ENCODE measurements at places on chromosomes 3 and 15.
A peak's percentile ranks its signal among the peaks of the same experiment; 100 is the strongest.

DNA sequence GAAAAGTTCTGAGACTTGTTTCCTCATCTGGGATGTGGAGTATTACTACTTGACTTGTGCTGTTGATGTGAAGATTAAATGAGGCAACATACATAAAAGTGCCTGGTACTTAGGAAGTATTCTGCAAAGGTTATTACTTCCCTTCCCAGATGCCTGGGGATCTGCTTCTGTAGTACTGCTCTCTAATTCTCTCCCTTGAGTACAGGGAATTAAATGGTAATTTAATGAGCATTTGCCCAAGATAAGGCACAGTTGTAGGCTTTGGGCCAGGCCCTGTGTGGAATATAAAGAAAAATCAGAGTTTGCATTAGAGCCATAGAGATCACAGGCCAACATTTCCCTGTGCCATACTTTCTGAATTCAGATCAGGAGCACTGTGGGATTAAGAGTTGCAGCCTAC, 84.4 kb downstream of the LARS2 start:
- no peak for DNase-seq

- DNase-seq = no peak
These were observed 77.5 kb downstream of the ESYT3 start for GRCh38 chr3:138511945-138512344.

GRCh38 chr3:37864904-37865303, 3.2 kb downstream of the CTDSPL start:
- DNase-seq = no peak

GRCh38 chr15:90087454-90088154, 14.7 kb downstream of the IDH2 start:
- DNase-seq = peak; percentile 44

DNA sequence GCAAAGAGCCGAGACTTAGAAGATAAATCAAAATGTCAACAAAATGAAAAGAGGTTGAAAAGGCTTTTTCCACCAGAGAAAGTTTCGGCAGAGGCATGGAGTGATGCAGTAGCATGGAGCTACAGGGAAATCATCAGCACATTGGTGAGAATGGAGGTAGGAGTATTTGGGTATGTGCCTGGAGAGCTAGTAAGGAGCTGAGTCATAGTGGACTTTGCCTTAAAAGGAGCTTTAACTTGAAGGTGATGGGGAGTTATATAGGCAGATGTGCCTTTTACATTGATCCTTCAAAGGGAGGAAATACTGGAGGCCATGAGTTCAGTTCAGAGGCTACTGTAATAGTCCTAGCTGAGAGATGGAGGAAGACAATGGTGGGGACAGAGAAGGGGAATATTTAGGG, 44.3 kb downstream of the IL5RA start:
- DNase-seq = no peak

- no peak for DNase-seq
These were observed 75.1 kb downstream of the TNIK start for GRCh38 chr3:171385086-171385485.

- DNase-seq = no peak
These were observed 80.9 kb upstream of the SOX2 start for GRCh38 chr3:181630853-181631252.

DNA sequence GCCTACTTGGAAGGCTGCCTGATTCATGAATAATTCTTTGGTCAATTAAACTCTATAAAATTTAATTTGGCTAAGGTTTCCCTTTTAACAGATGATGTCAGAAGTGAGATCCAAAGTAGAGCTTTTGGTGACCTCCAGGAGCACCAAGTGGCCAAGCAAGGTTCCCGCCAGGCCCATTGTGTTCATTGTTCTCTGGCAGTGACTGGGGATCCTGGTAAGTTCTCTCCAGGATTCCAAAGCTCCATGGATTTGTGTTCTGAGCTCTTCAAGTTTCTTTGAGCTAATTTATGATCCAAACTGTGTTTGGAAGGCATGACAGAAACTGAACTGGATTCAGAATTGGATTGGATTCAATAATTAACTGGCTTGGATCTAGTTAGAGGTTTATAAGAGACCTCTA, 72.0 kb upstream of the ALDH1L1 start:
- DNase-seq = no peak

DNA sequence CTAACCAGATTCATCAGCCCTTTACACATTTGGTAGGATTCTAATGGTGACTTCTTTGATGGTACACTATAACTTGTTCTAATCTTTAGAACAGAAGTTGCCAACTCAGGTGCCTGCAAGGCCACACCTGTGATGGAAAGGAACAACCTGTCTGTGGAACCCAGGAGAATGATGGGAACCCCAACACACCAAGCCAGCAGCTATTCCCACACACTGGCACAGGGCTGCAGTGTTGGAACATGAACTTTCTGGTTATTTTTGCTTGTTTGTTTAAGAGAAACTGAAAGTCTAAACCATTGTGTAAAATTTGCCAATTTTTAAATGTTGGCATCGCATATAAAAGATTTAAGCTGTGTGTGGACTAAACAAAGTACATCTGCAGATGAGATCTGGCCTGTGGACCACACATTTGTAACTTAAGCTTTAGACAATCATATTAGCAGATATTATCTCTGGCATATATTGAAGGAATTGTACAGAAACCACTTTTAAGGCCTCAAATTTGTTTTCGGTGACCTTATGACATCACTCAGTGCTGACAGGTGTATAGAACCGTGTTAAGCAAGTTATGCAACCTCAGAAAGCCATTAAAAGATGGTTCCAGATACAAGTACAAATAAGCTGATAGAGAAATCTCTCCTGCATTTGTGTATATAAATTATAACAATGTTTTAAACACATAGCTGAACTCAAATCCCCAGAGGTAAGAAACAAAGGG, 242.9 kb downstream of the SLC9A9 start:
- no peak for DNase-seq

- DNase-seq = no peak
These were observed 58.8 kb downstream of the ITPR1 start for GRCh38 chr3:4551794-4552442.

DNA sequence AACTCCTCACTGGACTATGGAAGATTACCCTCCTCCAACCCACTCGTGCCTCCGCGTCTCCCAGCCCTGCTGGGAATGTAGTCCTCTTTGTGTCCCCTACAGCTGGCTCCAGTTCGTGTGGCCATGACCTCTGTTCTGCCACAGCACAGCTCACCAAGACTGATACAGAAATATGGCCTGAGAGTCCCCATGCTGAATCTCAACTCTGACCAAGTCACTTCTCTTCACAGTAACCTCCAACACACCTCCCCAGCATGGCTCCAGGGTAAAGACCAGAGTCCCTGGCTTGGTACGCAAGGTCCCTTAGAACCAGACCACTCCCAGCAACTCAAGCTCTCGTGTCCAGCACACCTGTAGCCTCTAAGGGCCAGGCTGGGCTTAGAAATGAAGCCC, 2.3 kb upstream of the COL7A1 start:
- no peak for DNase-seq

DNA sequence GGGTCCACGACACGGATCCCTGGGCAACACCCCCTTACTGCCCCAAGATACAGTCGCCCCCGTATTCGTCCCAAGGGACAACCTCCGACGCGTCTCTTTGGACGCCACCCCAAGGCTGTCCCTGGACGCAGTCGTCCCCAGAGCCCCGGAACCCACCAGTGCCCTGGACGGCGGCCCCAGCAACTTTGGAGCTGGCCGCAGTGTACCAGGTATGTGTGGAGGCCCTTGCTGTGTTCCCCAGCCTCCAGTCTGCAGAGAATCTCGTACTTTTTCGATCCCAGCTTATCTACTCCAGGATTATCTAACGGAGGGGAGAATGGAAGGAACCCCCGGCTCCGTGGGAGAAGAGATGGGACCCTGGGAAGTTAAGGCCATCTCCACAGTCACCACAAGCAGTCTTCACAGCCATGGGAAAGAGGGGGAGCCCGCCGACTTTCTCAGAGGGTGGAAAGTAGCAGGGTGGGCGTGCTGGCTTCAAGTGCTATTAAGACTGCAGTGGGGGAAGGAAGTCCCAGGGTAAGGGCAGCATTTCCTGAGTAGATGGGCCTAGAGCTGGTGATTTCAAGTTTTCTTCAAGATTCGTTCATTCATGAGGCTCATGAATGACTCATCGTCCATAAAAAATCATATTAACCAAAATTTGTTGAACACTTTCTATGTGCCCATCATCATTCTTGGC, 1.1 kb downstream of the MESP2 start:
- no peak for DNase-seq

DNA sequence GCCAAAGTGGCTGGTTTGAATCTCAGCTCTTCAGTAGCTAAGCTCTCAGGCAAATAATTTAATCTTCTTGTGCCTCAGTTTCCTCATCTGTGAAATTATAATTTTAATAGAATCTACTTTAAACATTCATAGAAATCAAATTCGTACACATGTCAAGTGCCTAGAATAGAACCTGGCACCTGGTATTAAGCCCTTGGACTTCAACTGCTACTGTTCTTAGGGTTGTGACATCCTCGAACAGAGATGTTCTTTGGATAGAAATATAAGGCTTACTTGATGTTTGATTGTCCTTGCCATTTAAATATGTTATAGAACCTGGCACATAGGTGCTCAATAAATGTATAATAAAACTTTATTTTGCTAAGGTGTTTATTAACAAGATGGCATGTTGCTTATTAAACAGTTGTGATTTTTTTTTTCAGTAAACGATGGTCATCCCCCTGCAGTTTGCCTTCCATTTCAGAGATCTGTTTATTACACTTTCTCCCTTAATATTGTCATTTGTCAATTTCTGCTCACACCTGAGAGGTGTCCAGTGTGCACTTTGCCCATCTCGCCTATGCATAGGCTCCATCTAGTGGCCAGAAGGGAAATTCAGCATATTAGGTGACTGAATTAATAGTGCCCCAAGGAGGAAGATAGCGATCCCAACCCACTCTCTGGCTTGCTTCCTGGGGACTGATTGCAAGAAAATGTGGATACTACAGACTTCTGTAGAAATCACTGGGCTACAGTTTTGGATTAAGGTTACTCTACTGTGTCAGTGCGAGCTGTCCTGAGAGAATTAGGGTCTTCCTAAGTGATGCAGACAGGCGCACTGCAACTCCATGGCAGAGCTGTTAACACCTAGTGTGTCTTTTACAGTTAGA, 10.7 kb downstream of the IGF1R start:
- DNase-seq = peak; percentile 48

DNA sequence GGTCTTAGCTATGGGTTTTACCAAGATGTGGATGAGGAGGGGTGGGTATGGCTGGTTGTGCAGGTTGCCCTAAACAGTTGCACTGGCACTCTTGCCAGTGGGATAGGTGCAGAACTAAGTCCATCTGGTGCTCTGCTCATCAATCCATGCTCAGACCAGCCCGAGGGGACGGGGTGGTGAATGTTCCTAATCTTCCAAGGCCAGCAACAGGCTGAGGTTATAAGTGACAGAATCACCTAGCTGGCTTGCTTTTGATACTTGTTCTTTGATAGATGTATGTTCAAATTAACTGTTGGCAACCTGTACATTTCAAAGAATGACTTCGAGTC, 53.5 kb upstream of the CCR2 start:
- DNase-seq = no peak

DNA sequence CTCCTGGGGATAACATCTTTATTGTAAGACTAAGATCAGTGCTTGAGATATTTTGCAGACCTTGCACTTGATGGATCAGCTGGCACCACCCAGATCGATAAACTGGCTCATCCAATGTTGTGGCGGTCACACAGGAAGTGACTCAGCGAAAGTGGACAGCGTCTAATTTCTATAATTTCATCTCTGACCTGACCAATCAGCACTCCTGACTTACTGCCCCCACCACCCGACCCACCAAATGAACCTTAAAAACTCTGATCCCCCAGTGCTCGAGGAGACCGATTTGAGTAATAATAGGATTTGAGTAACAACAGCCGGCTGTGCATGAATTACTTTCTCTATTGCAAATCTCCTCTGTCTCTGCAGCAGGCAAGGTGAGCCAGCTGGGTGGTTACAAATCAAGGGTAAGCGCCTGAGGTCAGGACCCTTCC, 62.7 kb upstream of the RNU6-1 start:
- no peak for DNase-seq

DNA sequence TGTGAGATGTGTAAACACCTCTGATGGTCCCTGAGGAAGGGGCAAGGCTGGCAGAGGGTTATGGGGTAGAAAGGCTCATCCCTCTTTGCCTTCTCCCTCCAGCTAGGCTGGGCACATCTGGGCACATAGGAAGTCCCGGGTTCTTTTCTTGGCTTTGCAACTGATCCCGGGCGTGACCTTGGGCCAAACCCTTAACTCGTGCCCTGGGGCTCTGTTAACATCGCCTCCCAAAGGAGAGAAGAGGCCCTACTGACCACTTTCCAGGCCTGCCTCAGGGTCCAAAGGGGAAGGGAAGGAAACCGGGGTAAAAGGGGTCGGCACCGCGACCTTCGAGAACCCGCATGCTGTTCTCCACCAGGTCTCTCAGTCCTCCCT, 549 bp downstream of the C3orf18 start:
- no peak for DNase-seq
